ENCODE measurements at places on chromosomes 13 and 19.

DNA sequence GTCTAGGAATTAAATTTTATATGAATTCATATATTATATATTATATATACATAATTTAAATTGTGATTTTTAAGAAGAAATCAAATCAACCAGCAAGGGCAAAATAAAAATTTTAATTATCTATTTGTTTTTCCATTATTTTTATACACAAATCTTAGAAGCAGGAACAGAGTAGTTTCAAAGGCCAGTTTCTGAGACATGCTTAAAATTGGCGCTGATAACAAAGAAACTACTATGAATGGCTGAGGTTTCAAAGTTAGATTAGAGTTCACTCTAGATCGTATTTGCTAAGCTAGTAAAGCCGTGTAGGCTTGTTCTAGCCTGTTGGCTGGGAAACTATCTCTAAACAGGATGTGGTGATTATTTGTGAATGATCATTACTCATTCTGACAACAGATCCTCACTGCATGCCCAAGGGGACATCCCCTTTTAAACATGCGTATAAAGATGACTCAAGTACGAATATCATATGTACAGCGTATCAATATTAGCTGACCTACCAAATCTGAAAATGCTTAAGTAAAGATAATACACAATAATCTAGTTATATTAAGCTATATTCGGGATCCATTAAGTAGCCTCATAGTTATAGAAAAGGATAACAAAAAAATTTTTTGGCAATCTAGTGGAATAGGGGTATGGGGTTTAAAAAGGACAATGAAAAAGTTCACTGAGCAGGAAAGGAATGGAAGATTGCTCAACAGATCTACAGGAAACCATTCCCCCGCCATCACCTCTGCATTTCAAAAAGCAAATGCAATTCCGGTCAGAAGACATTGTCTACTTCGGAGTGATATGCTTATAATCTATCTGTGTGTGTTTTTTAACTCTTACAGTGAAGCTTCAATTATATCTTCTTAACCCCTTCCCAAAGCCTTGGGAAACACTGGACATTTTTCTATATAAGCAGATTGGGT lies 150.1 kb downstream of the SHISA2 start:
- no peak overlapping the region for H3K4me3 ChIP-seq
- H3K27ac ChIP-seq: peak overlapping the region; percentile 52
- H3K36me3 ChIP-seq: peaks cover 14% of the 10 kb centered on the region
- no peak for DNase-seq
- H3K4me1 ChIP-seq: peaks cover 19% of the 10 kb centered on the region
- H3K27me3 ChIP-seq: no peaks in the 10 kb centered on the region

DNA sequence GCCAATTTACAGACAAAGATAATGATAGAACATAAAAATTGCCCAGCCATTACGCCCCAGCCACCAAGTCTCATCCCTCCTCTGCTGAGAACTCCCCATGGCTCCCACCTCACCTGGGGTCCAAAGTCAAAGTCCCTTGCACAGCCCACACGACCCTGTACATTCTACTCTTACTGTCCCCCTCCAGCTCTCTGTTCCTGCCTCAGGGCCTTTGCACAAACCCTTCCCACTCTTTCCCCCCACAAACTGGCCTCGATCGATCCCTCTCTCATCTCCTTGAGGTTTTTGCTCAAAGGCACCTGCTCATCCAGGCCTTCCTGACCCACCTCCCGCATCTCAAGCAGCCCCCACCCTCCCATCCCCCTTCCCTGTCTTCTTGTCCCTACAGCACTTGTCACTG lies 1.3 kb downstream of the DOCK6 start:
- peaks cover 5% of the 10 kb centered on the region for H3K4me1 ChIP-seq
- peak overlapping the region; percentile 53 for H3K27ac ChIP-seq
- H3K27me3 ChIP-seq: no peaks in the 10 kb centered on the region
- peak overlapping the region; percentile 66 for H3K4me3 ChIP-seq
- DNase-seq: no peak

GRCh38 chr19:47891923-47892666 lies 6.0 kb upstream of the SULT2A1 start:
- peaks cover 17% of the 10 kb centered on the region for H3K4me1 ChIP-seq
- H3K27ac ChIP-seq: peak overlapping the region; percentile 92
- H3K36me3 ChIP-seq: peaks cover 2% of the 10 kb centered on the region
- H3K4me3 ChIP-seq: no peak overlapping the region

DNA sequence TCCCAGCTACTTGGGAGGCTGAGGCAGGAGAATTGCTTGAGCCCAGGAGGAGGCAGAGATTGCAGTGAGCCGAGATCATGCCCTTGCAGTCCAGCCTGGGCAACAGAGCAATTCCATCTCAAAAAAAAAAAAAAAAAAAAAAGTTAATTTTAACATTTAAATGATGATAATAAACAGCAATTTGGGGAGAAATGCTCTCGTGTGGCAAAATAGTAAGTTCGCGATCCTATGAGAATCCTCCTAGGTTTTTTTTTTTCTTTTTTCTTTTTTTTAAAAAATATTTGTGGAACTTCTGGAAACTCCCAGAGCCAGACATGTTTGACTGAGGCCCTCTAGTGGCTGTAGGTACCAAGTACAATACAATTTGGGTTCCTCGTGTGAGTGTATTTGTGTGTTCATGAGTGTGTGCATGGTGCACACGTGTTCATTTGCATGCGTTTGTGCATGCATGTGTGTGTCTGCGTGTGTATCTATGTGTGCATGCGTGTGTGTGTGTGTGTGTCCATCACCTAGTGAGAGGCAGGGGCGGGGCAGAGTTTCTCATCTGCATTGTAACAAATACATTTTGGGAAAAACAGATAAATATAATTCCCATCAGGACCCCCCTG lies 31.2 kb downstream of the TMPRSS9 start:
- peaks cover 2% of the 10 kb centered on the region for H3K4me1 ChIP-seq
- H3K27ac ChIP-seq: no peak overlapping the region
- no peak overlapping the region for H3K4me3 ChIP-seq
- DNase-seq: no peak
- H3K27me3 ChIP-seq: peaks cover 4% of the 10 kb centered on the region
- no peaks in the 10 kb centered on the region for H3K36me3 ChIP-seq

GRCh38 chr19:41543582-41543981 lies 32.4 kb upstream of the CEACAM21 start:
- H3K4me1 ChIP-seq: no peaks in the 10 kb centered on the region
- no peak overlapping the region for H3K27ac ChIP-seq
- H3K27me3 ChIP-seq: no peaks in the 10 kb centered on the region
- H3K36me3 ChIP-seq: no peaks in the 10 kb centered on the region
- no peak overlapping the region for H3K4me3 ChIP-seq
- no peak for DNase-seq

GRCh38 chr13:63308549-63309165 lies 1893.0 kb upstream of the PCDH20 start:
- no peaks in the 10 kb centered on the region for H3K36me3 ChIP-seq
- no peak overlapping the region for H3K4me3 ChIP-seq
- no peaks in the 10 kb centered on the region for H3K4me1 ChIP-seq

GRCh38 chr19:38545596-38545995 lies 72.2 kb downstream of the MAP4K1 start:
- DNase-seq: no peak
- no peaks in the 10 kb centered on the region for H3K36me3 ChIP-seq
- H3K27me3 ChIP-seq: no peaks in the 10 kb centered on the region
- peaks cover 5% of the 10 kb centered on the region for H3K4me1 ChIP-seq

GRCh38 chr13:45048890-45049407 lies 59.6 kb downstream of the GPALPP1 start:
- no peaks in the 10 kb centered on the region for H3K36me3 ChIP-seq
- H3K27me3 ChIP-seq: peaks cover 14% of the 10 kb centered on the region
- DNase-seq: no peak
- no peak overlapping the region for H3K4me3 ChIP-seq
- peaks cover 5% of the 10 kb centered on the region for H3K4me1 ChIP-seq
- H3K27ac ChIP-seq: no peak overlapping the region

DNA sequence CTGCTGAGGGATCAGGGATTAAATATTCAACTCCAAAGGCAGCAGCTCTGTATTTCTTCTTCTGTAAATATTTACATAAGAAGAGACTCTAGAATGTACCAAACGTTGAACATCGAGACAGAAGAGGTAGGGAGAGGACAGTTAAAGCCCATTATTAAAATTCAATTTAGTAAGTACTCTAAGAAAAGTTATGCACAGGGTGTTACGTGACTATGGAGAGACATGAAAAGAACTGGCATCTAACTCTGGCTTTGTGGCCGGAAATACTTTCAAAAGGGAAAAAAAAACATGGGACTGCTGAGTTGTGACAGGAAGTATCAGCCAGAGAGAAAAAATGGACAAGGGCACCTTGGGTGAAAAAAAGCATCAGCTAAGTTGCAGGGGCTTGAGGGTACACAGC lies 36.7 kb downstream of the LNX2 start:
- no peak overlapping the region for H3K4me3 ChIP-seq
- peaks cover 12% of the 10 kb centered on the region for H3K36me3 ChIP-seq
- DNase-seq: no peak
- peaks cover 6% of the 10 kb centered on the region for H3K4me1 ChIP-seq

- H3K4me1 ChIP-seq: peaks cover 18% of the 10 kb centered on the region
- DNase-seq: no peak
- no peak overlapping the region for H3K4me3 ChIP-seq
- no peaks in the 10 kb centered on the region for H3K27me3 ChIP-seq
- H3K27ac ChIP-seq: no peak overlapping the region
- H3K36me3 ChIP-seq: peaks cover 40% of the 10 kb centered on the region
Observed at GRCh38 chr19:32354345-32354744, 8.9 kb downstream of the ZNF507 start.

DNA sequence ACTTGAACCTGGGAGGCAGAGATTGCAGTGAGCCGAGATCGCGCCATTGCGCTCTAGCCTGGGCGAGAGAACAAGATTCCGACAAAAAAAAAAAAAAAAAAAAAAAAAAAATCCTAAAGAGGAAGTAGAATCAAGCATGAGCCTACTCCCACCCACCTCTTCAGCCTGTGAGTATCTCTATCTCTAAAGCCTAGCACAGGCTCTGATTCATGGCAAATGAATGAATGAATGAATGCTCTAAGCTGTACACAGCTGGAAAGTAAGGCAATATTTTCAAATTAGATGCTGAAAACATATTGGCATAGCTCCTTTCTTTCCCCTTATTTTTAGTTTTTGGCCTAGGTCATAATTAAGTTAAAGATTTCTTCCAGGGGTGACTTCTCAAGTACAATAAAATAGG lies 35.7 kb upstream of the FAM216B start:
- no peak overlapping the region for H3K4me3 ChIP-seq
- no peaks in the 10 kb centered on the region for H3K27me3 ChIP-seq
- H3K27ac ChIP-seq: no peak overlapping the region
- peaks cover 8% of the 10 kb centered on the region for H3K4me1 ChIP-seq

DNA sequence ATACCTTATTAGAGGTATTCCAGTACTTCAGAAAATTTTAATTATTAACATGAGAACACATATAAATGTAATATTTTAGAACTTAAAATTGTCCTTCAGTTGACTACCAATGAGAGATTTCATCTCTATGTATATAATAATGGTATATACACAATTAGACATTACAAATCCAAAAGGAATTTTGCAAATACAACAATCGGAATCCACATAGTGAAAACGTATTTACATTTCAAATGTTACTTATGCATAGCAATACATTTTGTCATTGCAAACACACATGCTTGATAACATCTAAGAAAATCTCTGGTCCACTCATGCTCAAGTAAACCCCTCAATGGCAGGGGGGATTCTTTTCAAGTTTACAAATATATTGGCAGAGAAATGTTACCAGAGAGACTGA lies 2345.2 kb downstream of the PCDH9 start:
- H3K4me3 ChIP-seq: no peak overlapping the region
- no peaks in the 10 kb centered on the region for H3K4me1 ChIP-seq
- H3K27ac ChIP-seq: no peak overlapping the region
- H3K27me3 ChIP-seq: no peaks in the 10 kb centered on the region
- no peaks in the 10 kb centered on the region for H3K36me3 ChIP-seq
- DNase-seq: no peak

- H3K4me3 ChIP-seq: peak overlapping the region; percentile 99
- DNase-seq: no peak
- H3K36me3 ChIP-seq: peaks cover 13% of the 10 kb centered on the region
- H3K4me1 ChIP-seq: peaks cover 42% of the 10 kb centered on the region
- peak overlapping the region; percentile 100 for H3K27ac ChIP-seq
Observed at GRCh38 chr19:12670159-12670928, 3.7 kb downstream of the WDR83 start.

- H3K36me3 ChIP-seq: peaks cover 59% of the 10 kb centered on the region
- peaks cover 2% of the 10 kb centered on the region for H3K4me1 ChIP-seq
- H3K27ac ChIP-seq: peak overlapping the region; percentile 51
- no peaks in the 10 kb centered on the region for H3K27me3 ChIP-seq
Observed at GRCh38 chr19:53086949-53087348, 16.3 kb downstream of the ZNF160 start.

GRCh38 chr19:13691569-13692435 lies 72.5 kb upstream of the MRI1 start:
- H3K4me3 ChIP-seq: no peak overlapping the region
- no peaks in the 10 kb centered on the region for H3K36me3 ChIP-seq
- peaks cover 35% of the 10 kb centered on the region for H3K27me3 ChIP-seq
- no peak for DNase-seq

DNA sequence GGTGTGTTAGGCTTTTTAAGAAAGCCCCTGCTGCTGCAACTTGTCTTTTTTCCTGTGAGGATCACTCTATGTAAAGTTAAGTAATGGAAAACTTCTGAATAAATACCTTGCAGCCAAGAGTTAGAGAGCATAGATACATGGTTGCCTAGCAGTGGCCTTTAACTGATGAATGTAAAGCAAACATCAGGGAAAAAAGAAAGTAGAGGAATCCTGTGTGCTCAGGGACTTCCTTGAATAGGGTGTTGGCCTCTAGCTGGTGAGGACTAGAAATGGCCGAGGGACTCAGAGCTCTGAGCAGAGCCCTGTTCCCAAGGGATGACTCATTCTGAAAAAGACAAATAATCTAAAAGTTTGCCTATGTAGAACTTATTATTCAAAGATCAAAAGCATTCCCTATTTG lies 135.7 kb downstream of the MIPEP start:
- H3K27me3 ChIP-seq: peaks cover 3% of the 10 kb centered on the region
- H3K4me1 ChIP-seq: peaks cover 50% of the 10 kb centered on the region
- DNase-seq: no peak
- peak overlapping the region; percentile 52 for H3K27ac ChIP-seq

DNA sequence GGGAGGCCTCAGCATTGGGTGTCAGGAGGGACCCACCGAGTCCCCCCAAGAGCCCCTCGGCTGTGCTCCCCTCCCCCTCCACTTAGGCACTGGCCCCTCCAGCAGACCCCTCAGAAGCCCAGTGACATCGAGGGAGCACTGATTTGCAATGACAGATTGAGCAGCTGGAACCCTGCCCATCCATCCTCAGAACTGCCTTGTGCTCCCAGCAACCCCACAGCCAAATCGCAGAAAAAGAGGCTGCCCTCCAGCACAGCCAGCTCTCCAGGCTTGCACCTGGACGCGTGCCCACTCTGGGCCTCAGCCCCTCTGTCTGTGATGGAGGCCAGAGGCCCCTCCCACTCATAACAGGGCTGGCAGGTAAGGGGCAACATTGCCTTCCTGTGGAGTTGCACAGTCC lies 123.2 kb upstream of the VSTM2B start:
- H3K4me1 ChIP-seq: peaks cover 56% of the 10 kb centered on the region
- no peak for DNase-seq
- no peaks in the 10 kb centered on the region for H3K36me3 ChIP-seq
- no peak overlapping the region for H3K4me3 ChIP-seq

- H3K27me3 ChIP-seq: no peaks in the 10 kb centered on the region
- no peak overlapping the region for H3K4me3 ChIP-seq
- DNase-seq: no peak
- H3K27ac ChIP-seq: peak overlapping the region; percentile 52
Observed at GRCh38 chr19:18441804-18442788, 4.2 kb upstream of the ISYNA1 start.

GRCh38 chr19:9936326-9937000 lies at the start of gene OLFM2:
OLFM2 (minus strand) TSS chr19:9936515; CDS start chr19:9936366, 149 bp downstream.
- H3K4me1 ChIP-seq: peaks cover 27% of the 10 kb centered on the region
- DNase-seq: peak; percentile 49
- H3K36me3 ChIP-seq: no peaks in the 10 kb centered on the region
- H3K27me3 ChIP-seq: peaks cover 14% of the 10 kb centered on the region
- H3K4me3 ChIP-seq: peak within 1 kb of the TSS; percentile 86
